ENCODE measurements at places on chromosomes 7 and 10. TPM values are rescaled to one million over a fixed set of nuclear protein-coding genes. Genes with fewer than 3 reads are reported as not detected.

Gene IGFBP1
- total RNA-seq, result not detected

GRCh38 chr7:65444899-65445823, 71.5 kb downstream of the ZNF92 start:
- H3K4me3 ChIP-seq, result no peak overlapping the region
- no peaks in the 10 kb centered on the region for H3K4me1 ChIP-seq
- H3K27me3 ChIP-seq, result no peaks in the 10 kb centered on the region
- no peak for DNase-seq

Gene CACNB2
- total RNA-seq, result 3.2 TPM

Gene PDZD7
- total RNA-seq, result 0.88 TPM

Gene INA
- total RNA-seq, result 17.4 TPM

Gene NAT16
- total RNA-seq, result 0.84 TPM

DNA sequence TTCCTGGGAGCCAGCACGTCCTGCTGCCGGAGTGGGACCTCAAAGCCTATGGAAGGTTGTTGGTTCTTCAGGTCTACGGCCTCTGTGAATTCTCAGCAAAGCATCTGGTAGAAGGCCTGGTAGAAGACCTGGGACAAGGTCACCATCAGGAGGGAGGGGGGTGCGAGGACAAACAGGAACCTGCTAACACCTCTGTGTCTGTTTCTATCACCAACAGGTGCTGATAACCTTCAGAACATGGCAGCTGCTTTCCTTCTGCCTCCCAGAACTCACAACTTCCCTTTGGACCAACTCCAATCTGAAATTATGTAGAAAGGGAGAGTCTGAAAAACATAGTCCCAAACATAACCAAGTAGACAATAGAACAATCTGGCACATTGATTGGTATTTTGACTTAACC, 8.3 kb upstream of the MET start:
- DNase-seq, result no peak
- H3K36me3 ChIP-seq, result no peaks in the 10 kb centered on the region
- no peaks in the 10 kb centered on the region for H3K27me3 ChIP-seq
- no peak overlapping the region for H3K4me3 ChIP-seq

GRCh38 chr7:66142334-66142733, 27.7 kb downstream of the CRCP start:
- DNase-seq, result no peak
- H3K4me3 ChIP-seq, result no peak overlapping the region
- H3K27me3 ChIP-seq, result no peaks in the 10 kb centered on the region
- no peak overlapping the region for H3K27ac ChIP-seq
- H3K4me1 ChIP-seq, result no peaks in the 10 kb centered on the region
- peaks cover 31% of the 10 kb centered on the region for H3K36me3 ChIP-seq

Data from H1 (cell line).